ENCODE measurements at places on chromosomes 5 and 9.

GRCh38 chr9:108022246-108022935 is 532.8 kb upstream of the KLF4 start:
- no peak for DNase-seq

GRCh38 chr5:132394667-132395259 is 25.3 kb downstream of the SLC22A5 start:
- DNase-seq = no peak

DNA sequence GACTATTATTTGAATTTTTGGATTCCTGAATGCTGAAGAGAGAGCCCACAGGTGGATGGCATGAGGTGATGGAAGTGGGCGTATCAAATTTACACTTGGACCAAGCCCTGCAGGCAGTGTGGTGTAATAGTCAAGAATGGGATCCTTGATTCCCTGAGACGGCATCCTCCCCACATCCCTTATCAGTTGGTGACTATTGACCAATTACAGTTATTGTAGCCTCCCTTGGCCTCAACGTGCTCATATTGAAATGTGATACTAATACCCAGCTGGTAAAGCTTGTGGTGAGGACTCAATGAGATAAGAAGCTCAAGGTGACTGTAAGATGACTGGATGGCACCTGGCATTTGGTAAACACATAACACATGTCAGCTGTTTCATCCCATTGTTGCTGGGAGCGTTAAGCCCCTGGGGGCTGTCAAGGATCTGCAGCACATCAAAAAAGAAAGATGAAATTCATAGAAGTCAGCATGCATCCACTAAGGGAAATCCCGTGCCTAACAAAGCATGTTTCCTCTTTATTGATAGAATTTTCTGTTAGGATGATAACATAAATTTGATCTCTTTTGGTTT is 65.6 kb upstream of the IRX2 start:
- DNase-seq = no peak

- no peak for DNase-seq
Observed at GRCh38 chr9:17636821-17637220, 58.0 kb downstream of the SH3GL2 start.

DNA sequence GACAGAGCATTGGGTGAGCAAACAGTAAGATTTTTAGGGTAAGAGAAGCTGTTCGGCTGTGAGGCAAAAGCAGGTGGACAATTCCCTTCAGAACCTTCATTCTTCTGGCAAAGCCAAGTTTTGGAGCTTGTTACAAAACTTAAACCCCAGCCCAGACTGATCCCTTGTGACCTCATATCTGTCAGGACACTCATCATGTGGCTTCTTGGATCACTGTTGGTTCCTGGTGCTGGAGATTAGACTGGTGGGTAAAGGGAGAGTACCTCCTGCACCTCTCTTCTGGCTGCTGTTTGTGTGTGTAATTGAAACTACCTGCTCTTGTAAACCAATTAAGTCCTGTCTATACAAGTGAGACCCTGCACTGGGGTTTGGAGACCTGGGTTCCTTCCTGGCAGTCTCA is 21.0 kb downstream of the LARP1 start:
- DNase-seq = no peak

All from stimulated activated CD8-positive, alpha-beta memory T cell treated with anti-CD3 and anti-CD28 coated beads, Interleukin-12 subunit alpha, Interleukin-12 subunit beta, amount 100 ng/mL, for 4 hours (primary cell).